ENCODE measurements at places on chromosomes 7 and 10.

DNA sequence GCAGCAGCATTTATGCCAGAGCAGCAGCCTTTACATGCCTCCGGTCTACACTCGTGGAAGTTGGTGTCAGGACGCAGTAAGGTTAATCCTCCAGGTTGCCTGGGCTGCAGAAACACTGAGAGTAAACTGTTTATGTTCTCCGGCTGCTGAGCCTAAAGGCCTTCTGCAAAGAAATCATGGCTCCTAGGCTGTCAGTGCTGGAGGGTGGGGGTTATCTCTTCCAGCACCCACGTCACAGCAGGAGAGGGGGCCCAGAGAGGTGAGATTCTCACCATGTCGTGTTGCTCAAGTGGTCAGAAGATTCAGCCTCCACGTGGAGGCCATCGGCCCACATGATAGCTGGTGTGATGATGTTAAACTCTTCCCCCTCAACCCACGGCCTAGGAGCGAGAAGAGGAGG is 41.2 kb downstream of the COL13A1 start:
- no peak for DNase-seq

DNA sequence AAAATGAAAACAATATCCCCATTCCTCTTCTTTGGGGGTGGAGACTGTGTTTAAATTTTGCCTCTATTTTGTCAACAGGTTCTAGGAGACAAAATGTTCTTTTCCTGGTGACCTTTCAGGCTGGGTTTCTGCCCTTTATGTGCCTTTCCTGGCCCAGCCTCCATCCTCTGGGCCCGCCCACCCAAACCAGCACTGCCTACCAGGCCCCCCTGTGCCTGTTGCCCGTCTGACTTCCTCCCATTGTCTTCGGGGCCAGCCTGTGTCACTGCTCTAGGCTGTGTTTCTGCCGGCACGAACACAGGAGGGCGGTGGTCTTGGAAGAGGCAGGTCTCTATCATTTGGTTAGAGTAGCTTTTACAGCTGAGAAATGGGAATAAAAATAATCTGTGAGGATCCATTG is 13.9 kb downstream of the TSPAN14 start:
- no peak for DNase-seq

DNA sequence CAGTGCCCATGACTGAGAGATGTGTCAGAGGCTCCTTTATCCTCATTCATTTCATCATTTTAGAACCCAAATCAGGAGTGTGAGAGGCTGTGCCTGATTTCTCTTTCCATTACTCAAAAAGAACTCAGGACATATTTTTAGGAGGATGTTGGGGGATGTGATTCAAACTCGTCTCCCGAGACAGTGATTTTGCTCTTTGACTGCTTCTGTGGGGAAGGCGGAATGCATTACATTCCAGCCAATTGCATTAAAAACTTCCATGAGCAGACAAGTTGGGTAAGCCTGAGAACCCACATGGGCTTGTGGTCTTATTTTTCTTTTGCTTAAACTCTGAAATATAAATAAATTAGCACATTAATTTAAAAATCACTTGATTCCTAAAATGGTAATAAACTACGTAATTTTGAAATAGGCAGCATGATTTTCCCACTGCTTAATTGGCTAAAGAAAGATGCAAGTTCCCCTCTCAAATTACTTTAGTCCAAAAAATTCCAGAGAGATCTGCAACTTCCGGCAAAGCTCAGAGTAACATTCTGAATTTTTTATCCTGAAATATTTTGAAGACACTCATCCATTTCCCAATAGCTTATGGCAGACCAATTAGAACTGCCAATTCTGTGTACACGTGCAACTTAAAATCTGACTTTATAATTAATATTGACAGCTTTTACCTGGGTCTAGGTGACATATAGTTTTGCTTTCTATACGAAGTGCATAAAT is 185.6 kb downstream of the C7orf25 start:
- DNase-seq: no peak

DNA sequence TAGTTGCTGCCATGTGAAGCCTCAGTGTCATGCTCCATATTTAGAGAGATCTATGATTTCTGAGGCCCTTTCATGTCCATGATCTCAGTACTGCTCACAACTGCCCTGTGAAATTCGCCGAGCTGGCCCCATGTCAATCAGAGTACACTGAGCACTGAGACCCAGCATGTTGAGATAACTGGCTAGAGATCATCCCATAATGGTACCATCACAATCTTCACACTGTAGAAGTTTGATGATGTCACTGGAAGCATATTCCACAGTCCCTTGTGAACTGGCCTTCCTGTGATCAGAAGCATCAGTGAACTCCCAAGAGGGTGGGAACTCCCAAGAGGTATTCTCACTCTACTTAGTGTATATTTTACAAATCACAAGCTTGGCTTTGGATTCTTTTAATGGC is 116.0 kb downstream of the EGFR start:
- no peak for DNase-seq

DNA sequence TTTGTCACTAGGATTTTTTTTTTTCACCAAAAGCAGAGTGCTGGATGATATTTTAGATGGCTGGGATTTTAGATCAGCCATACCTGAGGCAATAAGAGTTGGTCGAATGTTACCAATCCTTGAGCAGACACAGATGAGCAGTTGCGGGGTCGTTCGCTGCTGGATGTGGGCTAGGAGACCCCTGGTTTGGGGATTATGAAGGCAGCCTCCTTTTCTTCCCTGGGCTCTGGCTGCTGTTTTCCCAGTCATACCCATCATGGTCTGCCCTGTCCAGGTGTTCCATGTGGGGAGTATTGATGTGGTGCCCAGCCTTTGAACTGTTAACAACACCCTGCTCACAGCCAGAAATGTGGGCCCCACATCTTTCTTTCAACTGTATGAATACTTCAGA is 5.0 kb downstream of the PTPRE start:
- DNase-seq: no peak

- DNase-seq: no peak
Observed at GRCh38 chr10:77079592-77080300, 557.9 kb downstream of the KCNMA1 start.

DNA sequence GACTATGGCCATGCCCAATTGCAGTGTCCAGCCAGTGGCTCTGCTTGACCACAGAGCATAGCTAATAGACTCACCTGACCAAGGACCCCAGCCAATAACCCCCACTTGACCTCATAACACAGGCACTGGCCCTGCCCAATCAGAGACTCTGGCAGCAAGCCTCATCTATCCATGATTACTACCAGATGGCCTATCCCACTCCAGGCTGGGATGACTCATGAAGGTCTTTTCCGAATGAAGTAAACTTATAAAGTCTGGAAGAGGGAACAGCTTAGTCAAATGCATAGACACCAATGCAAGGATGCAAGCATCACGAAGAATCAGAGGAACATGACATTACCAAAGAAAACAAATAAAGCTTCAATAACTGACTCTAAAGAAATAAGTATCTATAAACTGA is 141.4 kb downstream of the TMEM168 start:
- DNase-seq: no peak

DNA sequence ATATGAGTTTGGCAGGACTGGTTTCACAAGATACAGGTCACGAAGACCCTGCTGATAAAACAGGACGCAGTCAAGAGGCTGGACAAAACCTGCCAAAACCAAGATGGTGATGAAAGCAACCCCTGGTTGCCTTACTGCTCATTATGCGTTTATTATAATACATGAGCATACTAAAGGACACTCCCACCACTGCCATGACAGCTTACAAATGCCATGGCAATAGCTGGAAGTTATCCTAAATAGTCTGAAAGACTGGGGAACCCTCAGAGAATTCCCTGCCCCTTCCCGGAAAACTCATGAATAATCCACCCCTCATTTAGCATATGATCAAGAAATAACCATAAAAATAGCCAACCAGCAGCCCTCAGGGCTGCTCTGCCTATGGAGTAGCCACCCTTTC is 73.1 kb downstream of the TEX36 start:
- no peak for DNase-seq

- no peak for DNase-seq
Observed at GRCh38 chr10:71236286-71236685, 23.9 kb downstream of the UNC5B start.
